ENCODE measurements at places on chromosomes 7 and 10.

GRCh38 chr10:93435621-93436397, 46.3 kb downstream of the MYOF start:
- no peak for DNase-seq
- no peaks in the 10 kb centered on the region for H3K27me3 ChIP-seq
- H3K4me1 ChIP-seq, result no peaks in the 10 kb centered on the region
- no peak overlapping the region for H3K4me3 ChIP-seq
- H3K36me3 ChIP-seq, result no peaks in the 10 kb centered on the region
- H3K27ac ChIP-seq, result no peak overlapping the region

GRCh38 chr7:75604408-75604807, 112.3 kb downstream of the SPDYE5 start:
- no peak overlapping the region for H3K4me3 ChIP-seq
- no peaks in the 10 kb centered on the region for H3K4me1 ChIP-seq
- H3K27ac ChIP-seq, result no peak overlapping the region
- no peaks in the 10 kb centered on the region for H3K27me3 ChIP-seq
- no peaks in the 10 kb centered on the region for H3K36me3 ChIP-seq
- DNase-seq, result no peak

GRCh38 chr7:107622429-107622828, 38.2 kb upstream of the SLC26A4 start:
- no peak for DNase-seq
- no peaks in the 10 kb centered on the region for H3K4me1 ChIP-seq
- no peak overlapping the region for H3K27ac ChIP-seq
- H3K36me3 ChIP-seq, result peaks cover 7% of the 10 kb centered on the region

DNA sequence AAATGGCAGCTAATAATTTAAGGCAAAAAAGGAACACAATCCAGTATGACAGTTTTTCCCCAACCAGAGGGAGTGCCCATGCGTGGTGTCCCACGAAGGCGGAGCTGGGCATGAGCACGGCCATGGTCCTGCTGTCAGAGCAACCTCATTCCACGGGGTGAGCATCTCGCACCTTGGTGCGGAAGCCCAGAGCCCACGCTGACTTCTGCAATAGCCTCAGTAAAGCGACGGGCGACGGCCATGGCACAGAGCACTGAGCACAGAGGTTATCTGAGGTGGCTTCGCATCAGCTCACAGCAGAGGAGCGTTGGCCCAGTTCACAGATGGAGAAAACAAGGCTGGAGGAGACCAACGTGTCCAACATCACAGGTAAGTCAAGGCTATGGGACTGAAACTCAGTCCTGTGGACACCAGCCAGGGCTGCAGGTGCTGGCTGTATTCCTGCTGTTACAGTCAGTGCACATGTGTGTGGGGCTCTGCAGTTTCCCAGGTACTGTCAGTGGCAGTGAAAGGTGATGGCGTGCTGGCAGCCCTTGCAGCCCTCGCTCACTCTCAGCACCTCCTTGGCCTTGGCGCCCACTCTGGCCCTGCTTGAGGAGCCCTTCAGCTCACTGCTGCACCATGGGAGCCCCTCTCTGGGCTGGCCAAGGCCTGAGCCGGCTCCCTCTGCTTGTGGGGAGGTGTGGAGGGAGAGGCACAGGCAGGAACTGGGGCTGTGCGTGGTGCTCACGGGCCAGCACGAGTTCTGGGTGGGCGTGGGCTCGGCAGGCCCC, 525.6 kb downstream of the PTPRN2 start:
- H3K27ac ChIP-seq, result no peak overlapping the region
- H3K36me3 ChIP-seq, result no peaks in the 10 kb centered on the region
- H3K27me3 ChIP-seq, result no peaks in the 10 kb centered on the region
- DNase-seq, result no peak

GRCh38 chr10:69334302-69335062, 56.2 kb downstream of the HK1 start:
- DNase-seq, result no peak
- H3K36me3 ChIP-seq, result peaks cover 42% of the 10 kb centered on the region
- H3K4me3 ChIP-seq, result peak overlapping the region; percentile 64
- H3K4me1 ChIP-seq, result peaks cover 70% of the 10 kb centered on the region
- no peaks in the 10 kb centered on the region for H3K27me3 ChIP-seq

- peak; percentile 46 for DNase-seq
- H3K36me3 ChIP-seq, result peaks cover 17% of the 10 kb centered on the region
- H3K27ac ChIP-seq, result no peak overlapping the region
- H3K4me1 ChIP-seq, result no peaks in the 10 kb centered on the region
Observed at GRCh38 chr7:158782761-158783401, 46.4 kb downstream of the ESYT2 start.

GRCh38 chr10:88389456-88389855, 193.7 kb downstream of the RNLS start:
- H3K27ac ChIP-seq, result peak overlapping the region; percentile 29
- H3K4me3 ChIP-seq, result no peak overlapping the region
- no peaks in the 10 kb centered on the region for H3K27me3 ChIP-seq
- peaks cover 15% of the 10 kb centered on the region for H3K4me1 ChIP-seq

DNA sequence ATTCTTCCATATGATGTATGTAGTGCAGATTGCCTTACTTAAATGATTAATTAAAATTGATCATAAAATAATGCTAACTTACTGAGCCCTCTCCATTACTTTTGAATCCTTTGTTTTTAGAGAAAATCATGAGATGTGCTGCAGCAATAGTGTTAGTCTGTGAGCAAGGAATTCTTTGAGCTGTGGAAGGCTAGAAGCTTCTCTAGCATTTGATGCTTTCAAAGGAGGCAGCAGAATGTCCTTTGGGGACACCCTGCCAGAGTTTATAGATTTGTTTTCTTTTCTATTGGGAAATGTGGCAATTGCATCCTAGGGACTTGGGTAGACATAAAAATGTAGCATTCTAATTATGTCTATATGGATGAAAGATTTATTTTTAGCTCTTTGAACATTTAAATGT, 284.1 kb upstream of the SMIM30 start:
- H3K27me3 ChIP-seq, result no peaks in the 10 kb centered on the region
- no peak for DNase-seq
- no peaks in the 10 kb centered on the region for H3K4me1 ChIP-seq

DNA sequence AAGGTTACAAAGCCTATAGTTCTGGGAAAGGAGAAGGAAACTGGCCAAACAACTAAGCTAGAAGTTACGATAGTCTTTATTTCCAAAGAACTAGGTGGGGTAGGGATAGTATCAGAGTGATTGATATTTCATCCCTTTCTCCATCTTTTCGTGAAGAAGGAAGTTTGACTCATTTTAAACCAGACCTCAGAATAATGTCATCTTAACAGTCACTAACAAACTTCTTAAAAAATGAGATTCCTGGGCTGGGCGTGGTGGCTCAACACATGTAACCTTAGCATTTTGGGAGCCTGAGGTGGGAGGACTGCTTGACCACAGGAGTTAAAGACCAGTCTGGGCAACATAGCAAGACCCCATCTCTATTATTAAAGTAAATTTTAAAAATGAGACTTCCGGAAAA, 69.4 kb downstream of the ARL4A start:
- H3K36me3 ChIP-seq, result no peaks in the 10 kb centered on the region
- no peak overlapping the region for H3K4me3 ChIP-seq
- H3K4me1 ChIP-seq, result no peaks in the 10 kb centered on the region
- no peak overlapping the region for H3K27ac ChIP-seq
- no peak for DNase-seq
- H3K27me3 ChIP-seq, result peaks cover 4% of the 10 kb centered on the region

- no peaks in the 10 kb centered on the region for H3K36me3 ChIP-seq
- H3K4me3 ChIP-seq, result no peak overlapping the region
- no peak overlapping the region for H3K27ac ChIP-seq
- no peaks in the 10 kb centered on the region for H3K4me1 ChIP-seq
- DNase-seq, result no peak
Observed at GRCh38 chr7:133233142-133233541, 19.7 kb upstream of the EXOC4 start.

DNA sequence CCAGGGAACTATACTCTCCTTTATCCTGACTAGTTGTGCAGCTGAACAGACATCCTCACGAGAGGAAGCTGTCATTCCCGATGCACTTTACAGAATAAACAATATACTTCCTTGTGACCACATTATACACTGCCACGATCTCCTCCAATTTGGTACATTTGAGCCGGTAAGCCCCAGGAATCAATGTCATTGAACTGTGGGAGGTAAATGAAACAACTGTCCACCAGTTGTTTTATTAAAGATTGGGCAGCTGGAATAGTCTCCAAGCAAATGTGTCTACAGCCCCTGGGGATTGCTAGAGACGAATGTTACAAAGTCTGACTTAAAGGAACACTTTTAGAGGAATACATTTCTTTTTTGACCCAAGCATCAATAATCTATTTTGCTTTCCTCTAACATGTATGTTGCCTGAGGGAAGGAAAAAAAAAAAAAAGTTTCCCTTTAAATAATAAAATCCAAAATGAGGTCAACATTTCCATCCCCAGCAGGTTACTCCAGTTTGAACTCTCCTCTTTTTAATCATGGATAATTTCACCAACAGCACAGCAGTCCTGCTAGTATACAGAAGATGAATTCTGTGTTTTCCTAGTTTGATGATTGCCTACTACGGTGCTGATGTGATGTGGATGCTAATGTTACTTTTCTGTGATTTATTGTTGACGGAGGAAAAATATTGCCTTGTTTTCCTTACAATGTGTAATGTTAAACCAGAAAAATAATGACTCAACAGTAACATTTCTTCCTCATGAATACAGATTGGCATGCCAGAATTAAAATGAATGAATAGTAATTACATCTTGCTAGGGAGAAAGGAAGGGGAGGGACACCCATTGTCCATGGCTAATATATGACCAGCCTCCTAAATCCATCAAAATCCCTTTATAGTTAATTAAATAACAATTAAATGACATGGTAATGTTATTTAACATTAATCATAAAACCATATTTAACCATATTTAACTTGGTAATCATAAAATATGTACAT, 360.9 kb downstream of the NEBL start:
- no peak overlapping the region for H3K27ac ChIP-seq
- DNase-seq, result no peak
- no peaks in the 10 kb centered on the region for H3K36me3 ChIP-seq
- H3K27me3 ChIP-seq, result no peaks in the 10 kb centered on the region
- no peaks in the 10 kb centered on the region for H3K4me1 ChIP-seq

DNA sequence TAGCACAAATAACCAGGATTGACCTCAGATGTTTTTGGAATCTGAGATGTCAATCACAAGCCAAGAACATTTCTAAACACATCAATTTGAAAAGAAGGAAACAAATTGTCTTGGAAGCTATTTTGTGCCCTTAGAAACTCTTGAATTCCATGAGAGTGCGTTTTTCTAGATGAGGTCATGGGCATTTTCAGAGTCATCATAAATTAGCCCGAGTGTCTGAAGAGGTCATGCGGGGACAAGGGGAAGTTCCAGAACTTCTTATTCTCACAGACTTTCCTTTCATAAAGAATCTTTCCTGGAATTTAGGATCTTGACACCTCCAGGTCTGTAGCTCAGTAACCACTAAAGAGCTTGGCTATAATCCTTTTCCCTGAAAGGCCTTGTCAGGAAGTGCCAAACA, 28.2 kb downstream of the IL2RA start:
- no peak for DNase-seq
- peak overlapping the region; percentile 15 for H3K27ac ChIP-seq
- peaks cover 83% of the 10 kb centered on the region for H3K36me3 ChIP-seq
- H3K4me1 ChIP-seq, result peaks cover 65% of the 10 kb centered on the region
- no peak overlapping the region for H3K4me3 ChIP-seq

DNA sequence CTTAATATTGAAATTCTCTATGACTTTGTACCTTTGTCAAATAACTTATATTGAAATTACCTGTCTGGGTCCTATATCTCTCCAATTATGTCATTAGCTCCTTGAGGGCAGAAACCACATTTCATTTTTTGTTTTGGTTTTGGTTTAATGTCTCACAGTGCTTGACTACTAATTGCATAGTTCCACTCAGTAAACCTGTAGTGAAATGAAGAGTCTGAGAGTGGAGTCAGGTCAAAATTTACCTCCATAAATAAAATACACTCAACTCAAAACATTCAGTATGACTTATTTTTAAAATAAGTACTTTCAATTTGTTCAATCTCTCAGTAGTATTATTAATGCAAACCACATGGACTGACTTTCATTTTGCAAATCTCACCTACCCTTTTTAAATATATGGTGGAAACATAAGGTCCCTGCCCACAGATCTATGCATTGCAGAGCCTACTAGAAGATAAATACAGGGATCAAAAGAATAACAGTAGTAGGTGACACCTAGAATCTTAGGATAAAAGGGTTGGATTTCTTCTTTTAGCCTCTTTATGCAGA, 32.5 kb downstream of the PDE1C start:
- no peak overlapping the region for H3K4me3 ChIP-seq
- H3K4me1 ChIP-seq, result peaks cover 17% of the 10 kb centered on the region
- H3K27ac ChIP-seq, result no peak overlapping the region
- no peaks in the 10 kb centered on the region for H3K27me3 ChIP-seq
- H3K36me3 ChIP-seq, result no peaks in the 10 kb centered on the region
- DNase-seq, result no peak

DNA sequence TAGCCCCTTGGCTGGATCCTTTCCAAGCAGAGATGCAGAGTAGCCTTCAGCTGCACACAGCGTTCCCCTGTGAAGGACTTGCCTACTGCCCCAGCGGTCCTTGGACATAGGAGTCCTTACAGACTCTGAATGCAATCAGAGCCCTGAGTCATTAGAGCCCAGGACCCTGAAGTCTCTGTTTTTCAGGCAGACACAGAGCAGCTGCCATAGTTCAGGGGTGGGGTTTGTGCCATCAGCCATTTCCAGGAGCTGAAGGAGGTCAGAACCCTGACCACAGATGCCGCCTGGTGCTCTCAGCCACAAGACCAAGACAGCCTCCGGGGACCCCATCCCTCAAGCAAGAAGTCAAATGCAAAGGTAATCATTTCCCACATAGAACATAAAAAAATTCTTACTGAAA, 32.8 kb upstream of the WDFY4 start:
- no peak overlapping the region for H3K4me3 ChIP-seq
- H3K27me3 ChIP-seq, result peaks cover 38% of the 10 kb centered on the region
- no peak overlapping the region for H3K27ac ChIP-seq

GRCh38 chr7:101913851-101914250, 96.4 kb downstream of the CUX1 start:
- peaks cover 2% of the 10 kb centered on the region for H3K36me3 ChIP-seq
- H3K27me3 ChIP-seq, result no peaks in the 10 kb centered on the region
- no peak overlapping the region for H3K4me3 ChIP-seq

DNA sequence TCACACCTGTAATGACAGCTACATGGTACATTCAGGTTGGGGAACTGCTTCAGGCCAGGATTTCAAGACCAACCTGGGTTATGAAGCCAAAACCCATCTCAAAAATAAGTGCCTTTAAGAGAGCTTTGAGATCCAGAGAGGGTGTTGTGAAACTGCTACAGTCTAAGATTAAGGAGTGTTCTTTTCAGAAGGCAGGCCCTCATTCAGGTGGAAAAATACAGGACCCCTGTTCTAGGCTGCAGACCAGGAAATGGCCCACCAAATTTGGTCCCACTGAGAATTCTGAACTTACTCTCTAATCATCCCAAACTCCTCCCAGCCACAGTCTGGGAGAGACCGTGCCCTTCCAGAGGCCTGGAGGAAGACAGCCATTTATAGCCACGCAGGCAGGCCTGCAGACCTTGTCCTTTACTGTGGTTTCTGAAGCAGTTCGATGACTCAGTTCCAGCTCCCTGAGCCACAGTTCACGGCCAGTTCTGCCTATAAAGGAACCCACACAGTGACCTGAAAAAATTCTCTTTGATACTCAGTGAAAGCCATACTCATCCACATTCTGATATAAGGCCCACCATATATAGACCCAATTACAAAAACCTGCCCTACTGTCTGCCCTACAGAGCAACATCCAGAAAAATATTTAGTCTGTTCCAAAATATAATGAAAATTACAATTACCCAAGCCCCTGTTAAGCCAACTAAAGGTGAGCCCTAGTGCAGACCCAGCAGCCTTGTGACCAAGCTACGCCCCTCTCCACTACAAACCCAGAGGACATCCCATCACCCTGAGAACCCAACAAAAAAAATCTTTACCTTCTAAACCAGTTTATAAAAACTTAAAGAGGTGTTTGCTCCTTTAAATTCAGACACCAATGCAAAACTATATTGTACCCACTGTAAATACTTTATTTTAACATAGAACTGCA, 21.2 kb downstream of the ZNF680 start:
- H3K4me3 ChIP-seq, result no peak overlapping the region
- peaks cover 68% of the 10 kb centered on the region for H3K36me3 ChIP-seq
- H3K27me3 ChIP-seq, result no peaks in the 10 kb centered on the region

Data from activated CD8-positive, alpha-beta T cell treated with anti-CD3 and anti-CD28 coated beads, Interleukin-2, amount 10 ng/mL, durations not matched to agents 7 days and 5 days (primary cell).